ENCODE measurements at places on chromosomes 11 and 22.

DNA sequence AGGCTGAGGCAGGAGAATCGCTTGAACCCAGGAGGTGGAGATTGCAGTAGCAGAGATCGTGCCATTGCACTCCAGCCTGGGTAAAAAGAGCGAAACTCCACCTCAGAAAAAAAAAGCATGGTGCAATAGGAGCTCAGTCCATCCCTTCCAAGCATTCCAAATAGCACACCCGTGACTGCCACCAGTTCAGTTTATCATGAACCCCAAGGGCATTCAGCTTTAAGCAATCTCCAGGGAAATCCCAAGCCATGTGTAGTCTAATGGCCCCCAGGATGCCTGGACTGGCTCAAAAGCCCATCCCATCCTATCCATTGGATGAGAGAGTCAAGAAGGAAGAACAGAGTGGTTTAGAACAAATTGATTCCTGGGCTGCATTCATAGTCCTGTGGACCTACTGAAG is 16.2 kb downstream of the MICAL3 start:
- DNase-seq, result no peak

GRCh38 chr11:69584160-69584559 is 56.8 kb upstream of the CCND1 start:
- no peak for DNase-seq

DNA sequence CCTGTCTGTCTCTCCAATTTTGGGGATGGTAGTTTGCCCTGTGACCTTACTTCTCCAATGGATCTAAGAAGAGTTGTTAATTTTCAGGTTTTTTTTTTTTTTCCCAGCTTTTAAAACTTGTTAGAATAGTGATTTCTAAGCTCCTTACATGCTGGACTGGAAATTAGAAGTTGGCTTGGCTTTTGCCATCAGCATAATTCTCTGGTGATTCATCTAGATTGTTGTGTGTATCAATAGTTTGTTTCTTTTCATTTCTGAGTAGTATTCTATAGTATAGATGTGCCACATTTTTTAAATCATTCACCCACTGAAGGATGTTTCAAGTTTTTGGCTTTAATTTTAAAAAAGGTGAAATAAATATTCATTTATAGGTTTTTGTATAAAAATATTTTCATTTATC is 51.4 kb downstream of the ADAMTS15 start:
- no peak for DNase-seq

- DNase-seq, result peak; percentile 43
Measured at GRCh38 chr11:113022262-113022661, 61.0 kb downstream of the NCAM1 start.

DNA sequence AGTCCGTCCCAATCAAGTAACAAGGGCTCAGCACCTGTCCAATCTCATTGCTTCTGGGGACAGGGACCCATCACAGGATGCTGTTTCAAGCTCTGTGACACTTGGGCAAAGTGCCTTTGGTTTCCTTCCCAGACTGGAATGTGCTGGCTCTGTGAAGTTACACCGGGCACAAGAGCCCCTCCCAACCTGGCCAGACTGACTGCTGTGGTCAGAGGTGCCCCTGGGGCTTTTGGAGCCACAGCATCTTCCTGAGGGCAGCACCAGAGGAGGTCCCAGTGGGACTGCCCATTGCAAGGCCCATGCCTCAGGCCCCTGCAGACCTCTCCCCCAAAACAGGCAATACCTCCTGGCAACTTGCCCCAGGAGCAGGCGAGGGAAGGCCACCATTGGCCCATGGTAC is 155.2 kb upstream of the GRK3 start:
- DNase-seq, result no peak

DNA sequence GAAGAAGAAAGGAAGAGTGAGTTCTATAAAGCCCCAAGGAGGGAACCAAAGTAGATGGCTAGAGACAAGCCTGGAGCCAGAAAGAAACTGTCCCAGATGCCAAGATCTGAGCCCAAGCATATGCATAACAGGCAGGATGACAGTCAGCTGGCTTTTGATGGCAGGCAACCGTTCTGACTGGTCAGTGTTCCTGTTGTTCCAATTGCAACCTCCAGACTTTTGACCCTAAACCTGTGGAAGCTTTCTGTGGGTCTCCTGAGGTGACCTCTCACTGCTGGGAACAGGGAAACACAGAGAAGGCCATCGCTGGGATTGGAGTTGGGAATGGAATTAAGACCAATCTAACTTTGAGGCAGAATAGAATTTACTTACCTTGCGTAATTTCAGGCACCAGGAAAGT is 21.6 kb upstream of the NNMT start:
- no peak for DNase-seq
